Occipital lobe (tissue), 3 donors: ENCODE measurements at places on chromosomes 3 and 15. TPM values are rescaled to one million over a fixed set of nuclear protein-coding genes. Genes with fewer than 3 reads are reported as not detected.

GRCh38 chr3:53486961-53487654 is 7.3 kb upstream of the CACNA1D start:
- DNase-seq: no peak

- no peak for DNase-seq
These were observed 192.6 kb upstream of the PRICKLE2 start for GRCh38 chr3:64417816-64418215.

GRCh38 chr15:63972801-63973200 is 73.5 kb downstream of the DAPK2 start:
- no peak for DNase-seq

GRCh38 chr3:110324171-110324705 is 747.4 kb upstream of the NECTIN3 start:
- no peak for DNase-seq

- no peak for DNase-seq
These were observed 94.1 kb downstream of the ASB7 start for GRCh38 chr15:100696452-100696851.

DNA sequence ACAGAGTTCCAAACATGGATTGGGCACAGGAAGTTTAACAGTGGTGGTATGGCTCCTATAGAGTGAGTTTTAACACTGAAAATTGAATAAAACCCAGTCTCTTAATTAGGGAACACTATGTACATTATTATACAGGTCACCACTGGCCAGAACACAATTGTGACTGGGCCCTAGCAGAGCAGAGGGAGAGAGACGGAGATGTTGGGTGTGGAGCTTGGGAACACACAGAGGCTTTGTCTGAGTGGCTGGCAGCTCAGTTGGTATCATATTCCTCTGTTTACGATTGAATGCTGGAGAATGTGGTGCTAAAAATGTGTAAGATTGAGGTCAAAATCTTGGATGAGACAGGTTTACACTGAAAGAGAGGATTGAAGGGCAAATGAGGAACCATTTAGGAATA is 6.8 kb upstream of the MOBP start:
- DNase-seq: peak; percentile 54

- DNase-seq: peak; percentile 11
These were observed at the start of gene SIDT1 for GRCh38 chr3:113531826-113532697. SIDT1 (plus strand) TSS chr3:113532555; CDS start chr3:113533022, 467 bp downstream.

DNA sequence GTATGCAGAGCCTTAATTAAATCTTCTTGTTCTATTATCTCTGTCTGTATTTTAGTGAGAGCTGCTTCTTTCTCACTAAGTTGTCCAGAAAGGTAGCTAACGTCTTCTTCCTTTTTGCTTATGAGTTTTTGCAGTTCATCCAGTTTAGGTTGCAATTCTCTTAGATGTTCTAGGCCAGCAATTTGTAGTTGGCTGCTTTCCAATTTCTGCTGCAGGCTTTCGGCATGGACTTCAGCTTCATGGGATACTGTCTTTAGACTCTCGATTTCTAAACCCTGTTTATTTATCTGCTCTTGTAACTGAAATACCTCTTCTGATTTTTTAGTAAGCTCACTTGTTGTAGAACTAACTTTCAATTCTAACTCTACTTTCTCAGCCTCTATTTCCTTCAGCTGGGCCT is 35.5 kb upstream of the HCLS1 start:
- DNase-seq: no peak

- no peak for DNase-seq
These were observed 54.3 kb downstream of the SMAD6 start for GRCh38 chr15:66756295-66756694.

DNA sequence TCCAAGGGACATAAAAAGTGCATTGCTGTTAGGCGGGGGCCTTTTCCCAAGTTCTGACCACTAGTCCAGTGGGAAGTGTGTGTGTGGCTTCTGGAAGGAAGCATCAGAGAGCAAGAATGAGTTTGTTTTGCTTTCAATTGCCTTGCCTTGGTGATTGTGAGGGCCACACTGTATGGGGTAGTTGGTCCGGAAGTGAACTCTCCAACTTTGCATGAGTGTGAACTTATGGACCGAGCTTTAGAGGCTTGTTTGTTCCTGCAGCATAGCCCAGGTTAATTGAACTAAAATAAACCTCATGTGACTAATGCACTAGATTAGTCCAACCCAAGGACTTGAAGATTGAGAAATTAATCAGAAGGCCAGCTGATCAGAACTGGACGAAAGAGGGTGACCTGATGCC is 171.7 kb downstream of the NR2F2 start:
- DNase-seq: no peak

DNA sequence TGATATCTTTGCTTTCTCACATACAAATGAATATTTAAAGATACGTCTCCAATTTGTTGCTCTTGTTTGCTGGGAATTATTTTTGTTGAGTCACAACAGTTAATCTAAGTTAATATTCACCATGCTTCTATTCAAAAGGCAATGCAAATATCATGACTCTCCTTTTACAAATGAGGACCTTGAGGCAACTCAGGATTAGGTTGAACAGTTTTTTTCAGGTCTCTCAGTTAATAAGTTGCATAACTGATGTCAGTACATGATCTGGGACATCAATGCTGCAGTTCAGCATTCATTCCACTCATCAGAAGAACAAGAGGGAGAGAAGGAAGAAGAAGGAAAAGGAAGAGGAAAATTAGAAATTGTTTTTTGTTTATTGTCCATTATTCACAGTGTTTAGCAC is 781 bp upstream of the NAALADL2 start:
- DNase-seq: no peak

DNA sequence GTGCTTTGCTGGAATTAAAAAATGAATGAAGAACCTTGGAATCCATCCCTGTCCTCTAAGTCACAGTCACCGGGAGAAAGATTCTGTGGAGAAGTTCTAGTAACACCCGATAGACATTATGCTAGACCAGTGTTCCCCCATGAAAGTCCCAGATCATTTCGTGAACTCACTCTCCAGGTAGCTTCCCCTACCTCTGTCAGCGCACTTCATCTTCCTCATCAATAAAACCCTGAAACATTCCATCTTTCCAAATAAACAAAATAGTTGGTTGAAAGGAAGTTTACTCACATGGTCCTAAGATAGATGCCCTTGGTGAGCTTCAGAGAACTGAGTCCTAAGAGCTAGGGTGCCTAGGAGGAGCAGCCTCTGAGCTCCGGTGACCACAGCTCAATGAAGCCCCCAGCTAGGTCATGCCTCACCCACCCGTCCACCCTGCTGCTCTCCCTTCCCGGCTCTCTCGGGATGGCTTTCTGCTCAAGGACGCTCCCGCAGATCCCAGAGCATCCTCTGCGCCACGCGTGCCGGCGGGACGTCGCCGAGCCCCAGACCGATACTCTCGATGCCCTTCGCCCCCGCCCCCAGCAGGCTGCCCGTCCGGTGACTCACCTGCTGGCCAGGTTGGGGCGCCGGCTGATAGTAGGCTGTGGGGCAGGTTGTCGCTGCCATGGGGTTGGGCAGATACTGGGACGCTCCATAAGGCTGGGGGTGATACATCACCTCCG is 776 bp downstream of the VGLL3 start:
- no peak for DNase-seq

DNA sequence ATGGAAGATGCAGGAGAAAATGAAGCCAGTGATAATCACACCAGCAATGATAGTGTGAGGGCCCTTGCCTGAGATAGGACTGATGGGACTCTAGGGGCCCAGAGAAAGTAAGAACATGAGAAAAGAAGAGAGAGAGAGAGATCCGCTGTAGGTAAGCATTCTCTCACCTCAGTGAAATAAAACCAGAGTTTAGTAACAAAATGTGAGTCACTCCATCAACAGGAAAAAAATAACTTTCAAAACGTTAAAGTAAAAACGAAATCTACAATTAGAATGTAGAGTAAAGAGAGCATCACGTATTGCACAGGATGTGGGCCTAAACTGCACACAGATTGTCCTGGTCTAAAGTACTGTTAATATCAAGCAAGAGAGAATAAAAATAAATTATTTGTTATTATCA is 6.8 kb upstream of the PRSS50 start:
- no peak for DNase-seq

DNA sequence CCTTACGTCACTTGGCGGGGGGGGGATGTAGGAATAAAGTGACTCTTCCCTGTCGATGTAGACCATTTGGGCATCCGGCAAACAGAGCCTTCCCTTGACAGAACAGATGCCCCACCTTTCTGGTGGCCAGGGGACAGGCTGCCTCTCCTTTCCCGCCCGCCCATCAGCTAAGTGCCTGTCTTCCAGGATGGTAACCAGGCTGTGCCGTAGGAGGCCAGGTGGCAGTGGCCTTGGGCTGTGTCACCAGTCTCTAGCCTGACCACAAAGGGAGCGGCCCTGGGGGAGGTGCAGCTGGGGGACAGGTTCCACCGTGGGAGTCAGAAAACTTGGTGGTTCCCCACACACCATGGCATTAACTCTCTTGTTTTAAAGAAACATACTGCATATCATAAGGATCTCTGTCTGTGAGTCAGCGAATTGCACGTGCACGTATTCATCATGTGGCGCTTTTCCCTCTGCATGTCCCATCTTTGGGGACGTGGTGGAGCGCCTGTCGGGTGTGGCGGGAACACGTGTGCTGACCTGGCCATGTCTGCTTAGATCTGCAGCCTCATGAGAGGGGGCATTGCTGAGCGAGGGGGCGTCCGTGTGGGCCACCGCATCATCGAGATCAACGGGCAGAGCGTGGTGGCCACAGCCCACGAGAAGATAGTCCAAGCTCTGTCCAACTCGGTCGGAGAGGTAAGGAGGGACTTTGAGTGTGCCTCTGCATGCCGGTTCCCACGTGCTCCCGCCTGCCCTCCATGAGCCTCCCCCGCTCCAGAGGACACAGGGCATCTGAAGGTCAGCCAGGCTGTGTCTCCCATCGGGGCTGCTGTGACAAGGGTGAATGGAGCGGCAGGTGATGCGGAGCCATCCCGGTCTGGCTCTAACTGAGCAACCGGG is 156.0 kb downstream of the NSMCE3 start:
- no peak for DNase-seq

GRCh38 chr3:71099997-71100719 is 483.4 kb downstream of the FOXP1 start:
- no peak for DNase-seq

Gene TIMP4
- 2.5 TPM for total RNA-seq

Gene ARHGAP31
- 3.7 TPM for total RNA-seq

Gene LRRK1
- total RNA-seq: 1.4 TPM

Gene ANKRD34C
- not detected for total RNA-seq

Gene SPINT1
- total RNA-seq: 5.1 TPM

Gene TBL1XR1
- total RNA-seq: 358 TPM

Gene SAMMSON
- total RNA-seq: 0.47 TPM

Gene CFAP92
- 2.2 TPM for total RNA-seq

Gene SMCO1
- total RNA-seq: not detected

Gene CHRM5
- total RNA-seq: 0.47 TPM

Gene ERICH6
- total RNA-seq: not detected
